ENCODE measurements at places on chromosomes 2 and 18. TPM values are rescaled to one million over a fixed set of nuclear protein-coding genes. Genes with fewer than 3 reads are reported as not detected.

Gene NYAP2
- not detected for total RNA-seq

Gene CASP10
- total RNA-seq, result 28.2 TPM

Gene BMPR2
- 51.2 TPM for total RNA-seq

Gene RAB6D
- total RNA-seq, result under 0.01 TPM

Gene SOCS6
- total RNA-seq, result 12.4 TPM

Gene TXNL1
- 75.9 TPM for total RNA-seq

Gene SLC5A7
- total RNA-seq, result not detected

Gene B3GNT7
- 1.3 TPM for total RNA-seq

Gene ARHGAP28
- total RNA-seq, result 2.1 TPM

Gene MYCN
- 0.39 TPM for total RNA-seq

Gene ATP5F1A
- 486 TPM for total RNA-seq

Gene SPP2
- not detected for total RNA-seq

Gene CYP1B1
- total RNA-seq, result not detected

Data from mammary microvascular endothelial cell (primary cell).